Bronchial epithelial cell (primary cell): ENCODE measurements at places on chromosomes 3 and 15. TPM values are rescaled to one million over a fixed set of nuclear protein-coding genes. Genes with fewer than 3 reads are reported as not detected.

The MBD4 gene
- total RNA-seq: 11.3 and 24.5 TPM in 2 replicates

The IQCF5 gene
- 0.53 TPM in 1 of 2 replicates, not detected in the other for total RNA-seq

The SPATA12 gene
- under 0.01 TPM in 1 of 2 replicates, not detected in the other for total RNA-seq

The NLGN1 gene
- under 0.01 and 0.13 TPM in 2 replicates for total RNA-seq

The ADAMTS9 gene
- total RNA-seq: 0.26 and 0.77 TPM in 2 replicates

The MOBP gene
- total RNA-seq: not detected in 2 replicates

The IL12A gene
- total RNA-seq: 0.26 TPM in 2 replicates

The ETFA gene
- total RNA-seq: 144 and 223 TPM in 2 replicates

The GCHFR gene
- total RNA-seq: 12.4 and 13.8 TPM in 2 replicates

The VIPR1 gene
- 4.2 and 5.8 TPM in 2 replicates for total RNA-seq

The MINAR1 gene
- 0.26 and 0.53 TPM in 2 replicates for total RNA-seq

The POLR2H gene
- 48.4 and 112 TPM in 2 replicates for total RNA-seq

The ZSCAN2 gene
- total RNA-seq: 4.7 and 7.4 TPM in 2 replicates

The DPPA2 gene
- total RNA-seq: not detected in 2 replicates
